ENCODE measurements at places on chromosomes 1 and 21. TPM values are rescaled to one million over a fixed set of nuclear protein-coding genes. Genes with fewer than 3 reads are reported as not detected.

DNA sequence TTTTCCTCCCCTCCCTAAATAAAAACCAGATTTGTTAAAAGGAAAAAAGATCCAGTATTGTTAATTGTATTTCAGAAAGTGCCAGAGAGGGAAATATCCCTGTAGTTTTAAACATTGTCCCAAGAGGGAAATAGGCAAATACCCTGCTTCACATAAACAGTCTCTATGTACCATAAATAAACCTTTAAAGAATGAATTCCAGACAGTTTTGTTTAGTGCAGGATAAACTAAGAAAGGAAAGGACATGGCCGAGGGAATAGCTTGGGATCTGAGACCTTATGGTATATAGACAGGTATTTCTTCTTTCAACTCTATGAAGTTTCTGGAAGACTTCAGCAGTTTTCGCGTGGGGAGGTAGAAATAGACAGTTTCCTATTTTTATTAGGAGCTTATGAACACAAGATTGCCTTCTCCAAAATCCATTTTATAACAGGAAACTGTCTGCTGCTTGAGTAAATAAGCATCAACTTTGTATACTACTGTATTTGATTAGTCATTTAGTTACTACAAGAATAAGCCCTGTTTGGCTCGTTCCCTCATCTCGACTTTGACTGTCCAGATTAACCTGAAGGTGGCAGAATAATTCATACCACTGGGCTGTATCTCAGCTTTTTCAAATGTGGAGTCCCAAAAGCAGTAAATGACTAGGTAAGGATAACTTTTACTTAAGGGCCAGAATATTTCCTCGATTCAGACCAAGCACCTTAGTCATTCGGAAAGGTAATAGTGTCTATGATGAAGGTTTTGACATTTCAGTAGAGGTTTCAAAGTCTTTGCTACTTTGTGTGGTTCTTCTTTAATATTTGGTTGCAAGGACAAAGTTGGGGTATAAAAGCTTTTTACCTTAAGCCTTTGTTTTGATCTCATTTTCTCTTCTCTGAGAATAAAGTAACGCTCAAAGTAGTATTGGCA, 177.5 kb downstream of the VPS13D start:
- DNase-seq, result peak; percentile 54
- H3K36me3 ChIP-seq, result peaks cover 66% of the 10 kb centered on the region
- H3K27me3 ChIP-seq, result no peaks in the 10 kb centered on the region
- H3K27ac ChIP-seq, result peak overlapping the region; percentile 60

- no peak overlapping the region for H3K27ac ChIP-seq
- H3K4me3 ChIP-seq, result no peak overlapping the region
- no peak for DNase-seq
- no peaks in the 10 kb centered on the region for H3K36me3 ChIP-seq
These were observed 118.5 kb upstream of the NGF start for GRCh38 chr1:115456441-115456961.

The FMO5 gene
- 0.22 TPM for total RNA-seq

DNA sequence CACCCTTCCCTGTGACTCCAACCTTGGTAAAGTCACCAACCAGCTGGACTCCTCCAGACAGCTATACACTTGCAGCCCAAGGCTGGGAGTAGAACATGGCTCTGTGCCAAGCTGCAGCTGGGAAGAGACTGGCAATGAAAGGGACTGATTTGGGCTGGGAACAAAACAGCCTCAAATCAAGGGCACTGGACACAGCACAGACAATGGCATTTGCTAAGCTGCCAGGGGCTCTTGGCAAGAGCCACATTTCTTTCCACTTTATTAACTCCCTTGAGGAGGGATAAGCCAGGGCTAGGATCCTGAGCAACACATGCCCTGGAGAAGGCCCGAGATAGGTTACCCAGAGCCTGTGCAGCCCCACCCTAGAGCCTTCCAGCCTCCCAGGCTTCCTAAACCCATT, 12.0 kb downstream of the SYT11 start:
- no peak overlapping the region for H3K4me3 ChIP-seq
- H3K4me1 ChIP-seq, result no peaks in the 10 kb centered on the region
- no peaks in the 10 kb centered on the region for H3K27me3 ChIP-seq

DNA sequence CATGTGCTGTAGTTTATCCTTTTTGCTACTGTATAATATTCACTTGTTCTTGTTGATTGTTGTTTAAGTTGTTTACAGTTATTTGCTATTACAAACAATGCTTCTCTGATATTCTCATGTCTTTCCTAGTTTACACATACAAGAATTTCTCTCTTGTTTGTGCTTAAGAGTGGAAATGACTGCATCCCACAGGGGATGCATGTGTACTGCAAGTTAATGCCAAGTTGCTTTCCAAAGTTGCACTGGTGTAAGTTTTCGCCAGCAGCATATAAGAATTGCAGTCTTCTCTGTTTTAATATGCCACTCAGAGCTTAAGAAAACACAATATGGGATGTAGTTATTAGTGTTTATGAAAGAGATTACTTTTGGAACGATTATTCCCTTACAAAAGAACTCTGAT, 97.7 kb downstream of the NEK7 start:
- DNase-seq, result no peak
- no peaks in the 10 kb centered on the region for H3K27me3 ChIP-seq
- no peaks in the 10 kb centered on the region for H3K36me3 ChIP-seq
- H3K4me3 ChIP-seq, result no peak overlapping the region

GRCh38 chr1:16302709-16303627, 49.3 kb downstream of the FBXO42 start:
- H3K4me3 ChIP-seq, result no peak overlapping the region
- peak; percentile 22 for DNase-seq
- no peaks in the 10 kb centered on the region for H3K27me3 ChIP-seq
- H3K27ac ChIP-seq, result 0 out of 3 replicates have a peak overlapping the region, but pooled peaks have one; percentile 24
- peaks cover 63% of the 10 kb centered on the region for H3K36me3 ChIP-seq

DNA sequence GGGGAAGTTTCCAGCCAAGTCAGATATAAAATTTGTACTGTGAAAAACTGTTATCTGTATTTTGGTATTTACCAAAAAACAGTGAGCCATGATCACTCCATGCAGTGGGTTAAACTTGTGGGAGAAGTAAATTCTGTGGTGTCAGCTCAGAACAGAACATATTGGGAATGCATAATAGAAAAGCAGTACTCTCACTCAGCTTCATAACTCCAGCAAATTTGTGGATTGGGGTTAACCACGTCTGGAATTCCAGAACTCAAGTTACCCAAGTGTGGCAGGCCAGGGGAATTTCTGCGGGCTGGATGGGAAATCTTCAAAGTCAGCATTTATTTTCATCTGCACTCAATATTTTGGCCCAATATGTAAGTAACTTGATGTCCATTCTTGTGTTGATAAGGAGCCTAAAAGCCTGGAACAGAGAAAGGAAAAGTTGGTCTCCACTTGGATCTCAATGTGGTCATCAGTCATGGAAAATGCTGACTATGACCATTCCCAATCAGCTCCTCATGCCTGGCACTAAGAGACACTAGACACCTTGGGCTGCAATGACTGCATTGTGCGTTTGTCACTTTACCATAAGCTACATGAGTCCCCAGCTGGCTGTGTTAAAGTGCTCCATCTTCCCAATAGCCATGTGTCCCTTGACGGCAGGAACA, 39.1 kb upstream of the ENAH start:
- no peaks in the 10 kb centered on the region for H3K4me1 ChIP-seq
- H3K27me3 ChIP-seq, result peaks cover 31% of the 10 kb centered on the region
- no peak overlapping the region for H3K27ac ChIP-seq
- no peaks in the 10 kb centered on the region for H3K36me3 ChIP-seq
- DNase-seq, result no peak
- H3K4me3 ChIP-seq, result no peak overlapping the region

GRCh38 chr1:6586404-6586816, 6.6 kb downstream of the ZBTB48 start:
- no peak for DNase-seq
- H3K27me3 ChIP-seq, result no peaks in the 10 kb centered on the region
- H3K27ac ChIP-seq, result no peak overlapping the region
- H3K4me1 ChIP-seq, result peaks cover 28% of the 10 kb centered on the region
- H3K4me3 ChIP-seq, result no peak overlapping the region

The RUNX3 gene
- total RNA-seq, result 0.64 TPM

DNA sequence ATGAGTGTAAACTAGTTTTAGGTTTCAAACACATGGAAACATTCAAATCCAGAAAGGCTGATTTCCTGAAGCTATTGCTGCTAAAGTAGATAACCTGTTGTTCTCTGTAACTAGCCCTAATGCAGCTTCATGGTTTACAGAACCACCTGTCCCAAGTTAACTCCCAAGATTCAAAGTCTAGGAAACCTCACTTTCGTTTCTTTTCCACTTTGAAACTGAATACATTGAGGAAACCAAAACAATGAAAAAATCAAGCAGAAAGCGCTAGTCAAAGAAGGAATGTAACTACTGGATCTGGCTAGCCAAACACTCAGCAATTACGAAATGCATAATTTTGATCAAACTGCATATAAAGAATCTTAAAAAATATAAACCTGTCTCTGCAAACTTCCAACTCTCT, 17.8 kb downstream of the SLC16A1 start:
- peaks cover 11% of the 10 kb centered on the region for H3K4me1 ChIP-seq
- H3K27me3 ChIP-seq, result no peaks in the 10 kb centered on the region
- H3K27ac ChIP-seq, result peak overlapping the region; percentile 65
- no peak for DNase-seq
- H3K36me3 ChIP-seq, result peaks cover 45% of the 10 kb centered on the region

DNA sequence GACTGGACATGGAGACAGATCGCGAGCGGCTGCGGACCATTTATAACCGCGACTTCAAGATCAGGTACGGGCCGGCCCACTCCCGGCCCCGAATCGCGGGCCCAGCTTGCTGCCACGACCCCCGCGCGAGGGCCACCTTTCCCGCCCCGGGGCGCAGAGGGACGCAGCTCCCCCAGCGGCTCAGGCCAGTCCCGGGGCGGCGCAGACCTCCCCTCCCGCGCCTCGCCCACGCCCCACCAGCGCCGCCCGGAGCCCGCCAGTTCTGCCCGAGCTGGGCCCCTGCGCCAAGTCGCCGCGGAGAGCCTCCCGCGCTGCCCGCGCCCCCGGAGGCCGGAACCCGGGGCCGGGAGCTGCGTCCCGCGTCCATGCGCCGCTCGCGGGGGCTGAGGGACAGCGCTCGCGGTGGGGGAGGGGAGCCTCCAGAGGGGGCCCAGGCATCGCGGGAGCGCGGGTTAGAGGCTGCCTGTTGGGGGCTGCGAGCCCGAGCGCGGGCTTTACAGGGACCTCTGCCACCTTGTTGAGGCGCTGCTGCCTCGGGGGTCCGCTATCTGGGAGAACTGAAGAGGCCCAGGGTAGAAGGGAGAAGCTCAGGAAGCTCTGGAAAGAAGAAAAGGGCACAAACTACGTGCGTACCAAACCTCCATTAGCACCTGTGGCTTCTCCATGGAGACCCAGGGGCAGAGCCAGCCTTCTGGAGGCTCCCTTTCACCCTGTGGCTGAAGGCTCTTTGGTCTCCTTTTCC, 698 bp downstream of the MOV10 start:
- DNase-seq, result peak; percentile 70
- peak overlapping the region; percentile 86 for H3K27ac ChIP-seq
- no peaks in the 10 kb centered on the region for H3K27me3 ChIP-seq

The IVL gene
- total RNA-seq, result not detected

DNA sequence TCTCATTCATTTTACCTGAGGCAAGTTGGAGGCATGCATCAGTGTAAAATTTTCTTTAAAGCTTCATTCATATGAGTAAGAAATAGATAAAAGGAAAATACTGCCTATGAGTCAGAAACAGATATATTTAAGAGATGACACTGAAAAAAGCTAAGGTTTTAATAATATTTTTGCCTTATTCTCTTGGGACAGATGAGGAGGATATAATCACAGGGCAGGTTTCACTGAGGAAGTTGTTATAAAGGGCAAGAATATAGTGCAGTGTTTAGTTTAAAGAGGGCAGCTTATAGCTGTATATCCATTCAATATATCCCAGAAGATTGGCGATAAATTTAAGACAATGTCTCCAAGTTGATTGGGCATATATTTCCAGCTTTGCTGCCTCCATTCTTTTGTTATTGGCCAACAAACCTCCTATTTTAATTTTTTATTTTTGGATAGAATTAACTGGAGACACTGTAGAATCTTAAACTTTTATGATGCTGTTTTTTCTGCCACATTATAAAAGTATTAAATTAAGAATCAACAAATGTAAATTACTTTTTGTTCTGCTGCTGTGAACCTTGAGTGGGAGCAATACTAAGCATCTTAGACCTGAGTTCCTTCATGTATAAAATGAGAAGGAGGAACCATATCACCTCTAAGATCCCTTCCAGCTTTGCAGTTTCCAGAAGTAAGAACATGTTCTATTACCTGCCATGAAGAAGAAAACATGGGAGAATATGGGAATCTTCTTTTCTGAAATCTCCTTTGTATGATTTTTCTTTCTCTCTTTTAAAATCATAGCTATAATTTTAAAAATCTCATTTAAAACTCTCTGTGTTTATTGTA, 171.6 kb downstream of the S1PR1 start:
- H3K27ac ChIP-seq, result no peak overlapping the region
- no peaks in the 10 kb centered on the region for H3K4me1 ChIP-seq
- no peak for DNase-seq
- H3K36me3 ChIP-seq, result no peaks in the 10 kb centered on the region
- no peak overlapping the region for H3K4me3 ChIP-seq

GRCh38 chr21:15560383-15561056, 169.3 kb upstream of the USP25 start:
- no peak overlapping the region for H3K4me3 ChIP-seq
- no peaks in the 10 kb centered on the region for H3K27me3 ChIP-seq
- DNase-seq, result no peak
- no peak overlapping the region for H3K27ac ChIP-seq
- no peaks in the 10 kb centered on the region for H3K4me1 ChIP-seq

The LEFTY2 gene
- total RNA-seq, result not detected

DNA sequence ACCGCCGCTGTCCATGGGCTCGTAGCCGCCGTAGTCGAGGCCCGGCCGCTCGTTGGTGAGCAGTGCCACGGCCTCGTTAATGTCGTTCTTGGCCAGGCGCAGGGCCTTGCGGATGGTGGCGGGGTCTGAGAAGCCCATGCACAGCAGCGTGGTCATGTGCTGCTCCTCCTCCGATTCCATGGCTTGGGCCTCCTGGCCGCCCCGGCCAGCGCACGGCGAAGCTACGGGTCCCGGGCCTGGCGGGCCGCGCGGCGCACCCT, 300 bp downstream of the USP24 start:
- H3K4me1 ChIP-seq, result peaks cover 31% of the 10 kb centered on the region
- peaks cover 13% of the 10 kb centered on the region for H3K36me3 ChIP-seq
- H3K4me3 ChIP-seq, result peak overlapping the region; percentile 80
- DNase-seq, result no peak
- H3K27me3 ChIP-seq, result no peaks in the 10 kb centered on the region
- H3K27ac ChIP-seq, result peak overlapping the region; percentile 94

DNA sequence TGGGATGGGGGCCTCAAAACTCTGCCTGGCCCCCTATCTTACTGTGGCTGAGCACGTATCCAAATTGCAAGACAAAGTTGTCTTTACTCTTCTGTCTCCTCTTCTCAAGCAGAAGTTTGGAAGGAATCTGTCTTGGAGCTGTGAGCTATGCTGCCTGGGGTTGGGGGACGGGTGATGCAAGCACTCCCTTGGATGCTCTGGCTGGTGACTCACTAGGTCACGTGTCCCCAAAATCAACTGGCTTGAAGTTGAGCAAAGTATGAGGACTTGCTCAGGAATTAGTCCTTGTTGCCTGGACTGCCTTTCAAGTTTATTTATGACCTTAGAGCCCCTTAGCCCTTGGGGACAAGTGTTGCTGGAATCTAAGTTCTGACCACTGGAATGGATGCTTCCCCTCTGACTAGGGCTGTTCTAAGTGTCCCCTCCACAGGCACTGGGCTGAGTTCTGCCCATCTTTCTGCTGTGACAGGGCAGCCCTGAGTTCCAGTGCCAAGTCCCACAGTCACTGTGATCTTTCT, 269.5 kb downstream of the HHAT start:
- DNase-seq, result no peak
- no peak overlapping the region for H3K4me3 ChIP-seq
- no peaks in the 10 kb centered on the region for H3K4me1 ChIP-seq
- H3K27ac ChIP-seq, result peak overlapping the region; percentile 65

- H3K4me3 ChIP-seq, result no peak overlapping the region
- DNase-seq, result no peak
- no peak overlapping the region for H3K27ac ChIP-seq
- H3K36me3 ChIP-seq, result no peaks in the 10 kb centered on the region
These were observed 65.4 kb downstream of the SGIP1 start for GRCh38 chr1:66599346-66599745.
